Stimulated activated CD8-positive, alpha-beta memory T cell treated with anti-CD3 and anti-CD28 coated beads, Interleukin-2, amount 100 ng/mL, for 48 hours (primary cell): ENCODE measurements at places on chromosomes 4 and X.

GRCh38 chrX:9147726-9148125 lies 113.8 kb upstream of the FAM9B start:
- no peak for DNase-seq

DNA sequence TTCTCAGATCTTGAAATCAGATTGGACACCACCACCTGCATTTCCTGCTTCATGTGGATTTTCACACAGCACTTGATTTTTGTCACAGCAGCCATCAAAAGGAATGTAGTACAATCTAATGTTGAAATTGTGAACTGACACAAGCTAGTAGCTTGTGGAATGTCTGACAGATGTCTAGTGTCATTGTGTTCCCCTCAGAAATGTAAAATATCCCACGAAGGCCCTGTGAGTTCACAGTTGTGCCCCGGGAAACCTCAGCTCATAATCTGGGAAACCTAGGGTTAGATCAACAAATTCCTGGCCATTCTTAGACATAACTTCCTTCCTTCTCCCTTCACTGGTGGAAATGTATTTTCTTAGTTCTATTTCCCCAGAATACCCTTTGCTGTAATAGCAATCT lies 205.7 kb downstream of the AR start:
- DNase-seq = no peak

DNA sequence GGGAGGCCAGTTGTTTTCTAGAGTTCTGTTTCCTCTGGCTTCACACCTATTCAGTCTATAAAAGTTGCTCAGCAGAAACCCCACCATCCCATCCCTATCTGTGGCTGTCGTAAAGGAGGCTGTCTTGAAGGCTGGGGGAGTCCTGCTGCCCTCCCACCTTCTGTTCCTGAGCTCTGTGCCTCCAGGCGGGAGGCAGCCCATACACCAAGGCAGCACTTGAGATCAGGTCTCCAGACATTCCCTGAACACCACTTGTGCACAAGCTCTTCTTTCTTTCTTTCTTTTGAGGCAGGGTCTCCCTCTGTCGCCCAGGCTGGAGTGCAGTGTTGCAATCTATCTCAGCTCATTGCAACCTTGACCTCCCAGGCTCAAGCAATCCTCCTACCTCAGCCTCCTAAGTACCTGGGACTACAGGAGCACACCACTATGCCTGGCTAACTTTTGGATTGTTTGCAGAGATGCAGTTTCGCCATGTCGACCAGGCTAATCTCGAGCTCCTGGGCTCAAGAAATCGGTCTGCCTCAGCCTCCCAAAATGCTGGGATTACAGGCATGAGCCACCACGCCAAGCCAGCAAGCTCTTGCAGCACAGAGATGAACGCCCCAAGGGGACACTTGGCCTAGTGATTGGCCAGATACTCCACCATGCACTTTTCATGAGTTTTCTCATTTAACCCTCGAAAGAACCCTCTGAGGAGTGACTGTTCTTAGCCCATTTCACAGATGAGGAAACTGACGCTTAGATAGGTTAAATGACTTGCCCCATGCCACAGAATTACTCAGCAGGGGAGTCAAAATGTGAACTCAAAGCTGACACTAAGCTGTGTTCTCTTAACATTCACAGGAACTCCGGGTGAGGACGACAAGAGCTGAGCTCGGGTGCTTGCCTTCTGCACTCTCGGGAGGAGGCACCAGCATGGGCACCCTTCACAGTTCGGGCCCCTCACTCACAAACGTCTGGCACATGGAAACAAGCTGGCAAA lies 55.8 kb upstream of the ENPP6 start:
- DNase-seq = no peak

DNA sequence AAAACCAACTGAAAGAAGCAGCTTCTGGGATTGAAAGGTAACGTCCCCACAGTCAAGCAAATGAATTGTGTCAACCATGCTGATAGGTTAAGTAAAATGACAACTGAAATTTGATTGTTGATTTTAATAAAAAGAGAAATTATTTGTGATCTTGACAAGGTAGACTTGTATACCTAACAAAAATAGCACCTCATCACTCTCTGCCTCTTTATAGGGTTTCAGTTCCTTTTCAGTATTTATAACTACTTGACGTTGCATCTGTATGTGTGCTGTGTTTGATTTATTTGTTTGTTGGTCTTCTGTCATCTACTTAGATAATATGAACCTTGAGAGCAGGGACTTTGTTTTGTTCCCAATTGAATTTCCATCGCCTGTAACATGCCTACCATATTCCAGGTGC lies 7.9 kb upstream of the PPP3CA start:
- DNase-seq = no peak

DNA sequence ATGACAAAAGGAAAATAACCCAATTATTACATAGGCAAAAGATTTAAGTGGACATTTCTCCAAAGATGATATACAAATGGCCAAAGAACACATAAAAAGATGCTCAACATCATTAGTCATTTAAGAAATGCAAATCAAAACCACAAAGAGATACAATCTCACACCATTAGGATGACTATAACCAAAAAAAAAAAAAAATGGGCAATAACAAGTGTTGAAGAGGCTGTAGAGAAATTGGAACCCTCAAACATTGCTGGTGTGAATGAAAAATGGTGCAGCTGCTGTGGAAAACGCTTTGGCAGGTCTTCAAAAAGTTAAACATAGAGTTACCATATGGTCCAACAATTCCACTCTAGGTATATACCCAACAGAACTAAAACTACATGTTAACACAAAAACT lies 5.6 kb upstream of the PRDX4 start:
- no peak for DNase-seq

- DNase-seq = no peak
These were observed 119.8 kb downstream of the DCK start for GRCh38 chr4:71113294-71113693.

DNA sequence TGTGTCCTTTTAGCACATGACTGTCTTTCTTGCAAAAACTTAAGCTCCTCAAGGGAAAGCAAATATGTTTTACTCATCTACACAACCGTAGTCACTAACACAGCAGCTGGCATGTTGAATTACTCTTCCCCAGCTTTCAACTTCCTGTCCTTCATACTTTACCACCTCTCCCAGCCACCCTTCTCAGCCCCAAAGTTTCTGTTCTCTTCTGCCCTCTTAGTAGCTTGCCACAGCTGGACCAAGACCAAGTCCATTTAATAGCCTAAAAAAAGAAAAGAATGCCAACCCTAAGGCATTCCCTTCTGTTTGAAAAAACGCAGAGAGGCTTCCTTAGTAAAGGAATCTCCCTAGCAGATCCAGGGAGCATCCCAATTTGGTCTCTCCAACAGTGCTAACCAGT lies 36.8 kb downstream of the SRPX2 start:
- DNase-seq = no peak

DNA sequence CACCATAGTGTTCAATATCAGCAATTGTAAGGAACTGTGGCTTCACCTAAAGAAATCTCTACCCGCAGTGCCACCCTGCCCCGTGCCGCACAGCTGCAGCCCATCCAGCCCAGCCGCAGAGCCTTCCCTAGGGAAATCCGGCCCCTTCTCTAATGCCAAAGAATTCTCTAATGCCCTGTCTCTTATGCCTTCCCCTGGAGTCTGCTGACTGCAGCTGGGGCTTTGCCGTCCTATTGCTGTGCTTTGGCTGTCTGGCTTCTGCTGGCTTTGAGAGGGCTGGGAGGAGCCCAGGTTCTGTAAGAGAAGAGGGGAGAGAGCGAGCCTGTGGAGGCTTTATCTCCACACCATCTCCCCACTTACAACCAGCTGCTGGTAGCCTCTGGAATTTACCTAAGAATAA lies 85.9 kb upstream of the HELT start:
- no peak for DNase-seq

GRCh38 chrX:40148385-40149285 lies 50.9 kb upstream of the BCOR start:
- no peak for DNase-seq

- DNase-seq = no peak
These were observed 121.0 kb downstream of the ARHGAP24 start for GRCh38 chr4:85595796-85596559.

DNA sequence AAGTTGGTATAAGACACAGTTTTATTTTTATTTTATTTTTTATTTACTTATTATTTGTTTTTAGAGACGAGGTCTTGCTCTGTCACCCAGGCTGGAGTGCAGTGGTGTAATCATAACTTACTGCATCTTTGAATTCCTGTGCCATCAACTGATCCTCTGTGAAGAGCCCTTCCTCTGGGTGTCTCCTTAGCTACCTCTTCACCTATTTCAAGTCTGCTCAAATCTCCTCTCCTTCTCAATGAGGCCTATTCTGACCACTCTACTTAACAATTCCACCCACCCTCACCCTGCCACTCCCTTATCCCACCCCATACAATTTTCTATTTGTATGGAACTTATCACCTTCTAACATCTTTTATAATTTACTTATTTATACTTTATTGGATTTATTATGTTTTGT lies 183.4 kb downstream of the PPP3CA start:
- no peak for DNase-seq

DNA sequence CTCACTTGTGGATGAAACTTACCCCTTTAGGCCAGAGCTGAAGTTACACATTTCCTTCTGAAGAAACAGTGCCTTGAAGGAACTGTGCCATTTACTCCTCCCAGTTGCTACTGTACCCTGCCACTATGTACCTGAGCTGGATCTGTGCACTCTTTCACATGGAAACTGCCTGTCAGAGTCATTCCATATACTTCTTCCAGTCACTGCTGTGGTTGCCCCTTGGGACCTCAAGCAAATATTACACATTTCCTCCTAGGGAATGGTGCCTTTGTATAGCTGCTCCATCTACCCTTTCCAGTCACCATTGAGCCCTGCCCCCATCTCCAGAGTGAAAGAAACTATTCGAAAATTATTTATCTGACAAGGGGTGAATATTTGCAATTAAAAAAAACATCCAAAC lies 1328.3 kb downstream of the TECRL start:
- DNase-seq = no peak

- DNase-seq = no peak
These were observed 65.5 kb upstream of the TRIM2 start for GRCh38 chr4:153138736-153139135.

DNA sequence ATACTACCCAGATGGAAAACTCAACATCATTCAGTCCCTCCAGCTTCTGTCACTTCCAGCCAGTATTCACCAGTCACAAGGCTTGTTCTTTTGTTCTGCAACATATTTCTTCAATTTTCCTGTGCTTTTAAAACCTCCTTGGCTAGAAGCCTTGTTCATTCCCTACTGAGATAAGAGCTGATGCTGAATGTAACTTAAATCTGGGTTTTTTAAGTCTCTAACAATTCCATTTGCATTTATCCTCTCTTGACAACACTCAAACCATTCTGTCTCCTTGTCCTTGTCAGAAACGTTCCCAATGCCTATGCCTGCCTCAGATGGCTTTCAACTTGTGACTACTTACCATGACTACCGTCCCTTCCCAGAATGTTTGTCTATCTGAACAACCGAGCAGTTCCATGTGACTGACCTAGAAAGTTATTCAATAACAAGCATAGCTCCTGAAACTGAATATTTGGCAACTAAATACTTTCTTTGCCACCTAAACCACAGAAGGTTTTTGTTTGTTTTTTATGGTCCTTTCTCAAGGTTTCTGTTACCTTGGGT lies 682.9 kb upstream of the GALNTL6 start:
- DNase-seq = no peak
